ENCODE measurements at places on chromosomes 7 and 10.

DNA sequence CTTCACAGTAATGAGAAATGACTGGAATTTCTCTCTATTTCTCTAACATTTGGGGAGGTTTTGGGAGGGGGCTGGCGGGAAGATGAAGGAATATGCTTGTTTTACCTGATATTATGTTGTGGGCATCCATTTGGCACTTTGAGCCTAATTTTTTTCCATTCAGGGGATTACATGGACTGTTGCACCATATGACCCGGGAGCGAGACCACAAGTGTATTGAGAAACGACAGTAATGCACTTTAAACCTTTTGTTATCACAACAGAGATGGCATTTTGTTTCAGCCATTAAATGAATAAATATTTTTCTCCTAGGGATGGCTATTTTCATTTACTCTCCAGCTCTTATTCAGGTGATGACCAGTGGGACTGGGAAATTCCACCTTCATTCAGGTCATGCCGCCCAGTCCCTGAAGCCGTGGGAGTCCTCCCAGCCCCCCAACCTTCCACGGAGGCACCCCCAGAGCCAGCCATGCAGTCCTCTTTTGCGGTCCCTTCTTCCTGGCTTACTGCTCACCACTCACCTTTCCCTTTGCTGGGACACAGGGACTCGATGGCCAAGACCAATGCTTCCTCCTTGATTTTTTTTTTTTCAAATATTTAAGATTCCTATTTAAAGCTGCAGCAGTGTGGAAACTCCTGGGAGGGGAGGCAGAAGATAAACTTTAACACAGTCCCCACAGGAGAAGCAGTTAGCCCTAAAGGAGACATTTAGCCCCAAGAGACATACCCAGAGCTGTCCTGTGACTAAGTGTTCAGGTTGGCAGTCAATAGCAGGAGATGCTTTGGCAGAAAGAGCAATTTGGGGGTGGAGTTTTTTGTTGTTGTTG is 190.9 kb upstream of the YAE1 start:
- DNase-seq = no peak

DNA sequence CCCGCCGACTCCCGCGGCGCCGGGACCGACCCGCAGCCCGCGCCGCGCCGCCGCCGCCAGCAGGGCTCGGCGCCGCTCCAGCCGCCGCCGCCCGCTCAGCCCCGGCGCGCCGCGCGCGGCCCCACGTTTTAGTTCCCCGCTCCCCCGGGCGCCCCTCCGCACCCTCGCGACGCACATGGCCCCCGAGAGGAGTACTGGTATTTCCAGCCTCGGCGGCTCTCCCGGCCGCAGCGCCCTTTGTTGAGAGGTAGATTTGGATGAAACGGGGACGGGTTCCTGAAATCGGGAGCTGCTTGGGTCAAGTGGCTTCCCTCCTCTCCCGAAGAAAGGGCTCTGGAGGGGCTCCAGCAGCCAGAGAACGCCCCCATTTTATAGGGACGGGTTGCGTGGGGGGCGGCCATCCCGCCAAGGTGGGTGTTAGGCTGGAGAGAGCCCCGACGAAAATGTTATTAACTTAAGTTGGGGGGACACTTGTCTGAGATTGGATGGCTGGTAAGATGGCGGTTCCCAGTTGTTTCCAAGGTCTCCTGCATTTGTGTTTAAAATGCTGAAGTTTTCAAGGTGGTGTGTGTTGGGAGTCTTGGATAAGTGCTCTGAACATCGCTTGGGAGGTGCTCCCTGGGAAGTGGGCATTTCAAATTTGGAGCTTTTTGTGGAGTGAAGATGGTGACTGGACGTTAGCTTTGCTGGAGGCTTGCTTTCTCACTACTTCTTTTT is 1.2 kb downstream of the BMI1 start:
- peak; percentile 39 for DNase-seq

DNA sequence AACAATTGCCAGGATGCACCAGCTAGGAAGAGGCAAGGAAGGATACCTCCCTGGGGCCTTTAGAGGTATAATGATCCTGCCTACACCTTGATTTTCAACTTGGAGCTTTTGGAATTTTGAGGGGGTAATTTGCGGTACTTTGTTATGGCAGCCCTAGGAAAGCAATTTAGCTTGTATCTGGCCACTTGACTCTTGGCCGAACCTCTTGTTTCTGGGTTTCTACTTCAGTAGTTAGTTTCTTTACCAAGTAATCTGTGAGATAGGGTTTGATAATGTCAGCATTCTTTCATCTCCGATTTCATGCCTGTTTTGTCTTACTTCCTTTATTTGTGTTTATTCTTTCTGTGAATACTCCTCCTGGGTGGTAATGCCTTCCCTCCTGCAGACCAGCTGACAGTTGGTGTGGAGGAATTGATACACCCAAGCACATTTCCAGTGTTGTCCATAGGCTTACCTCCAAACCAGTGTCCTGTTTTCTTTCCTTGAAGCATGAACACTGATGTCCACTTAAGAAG is 163.7 kb downstream of the SND1 start:
- no peak for DNase-seq

- no peak for DNase-seq
Observed at GRCh38 chr10:125080984-125081383, 79.4 kb downstream of the CTBP2 start.

- no peak for DNase-seq
Observed at GRCh38 chr7:57210212-57210611, 78.0 kb upstream of the ZNF479 start.

GRCh38 chr10:95987685-95988426 is 55.5 kb upstream of the CCNJ start:
- DNase-seq = no peak
